Stimulated activated CD4-positive, alpha-beta T cell treated with anti-CD3 and anti-CD28 coated beads, Interleukin-12 subunit alpha, Interleukin-12 subunit beta, amount 100 ng/mL, for 24 hours (primary cell): ENCODE measurements at places on chromosomes 1 and 21.
A peak's percentile ranks its signal among the peaks of the same experiment; 100 is the strongest.

DNA sequence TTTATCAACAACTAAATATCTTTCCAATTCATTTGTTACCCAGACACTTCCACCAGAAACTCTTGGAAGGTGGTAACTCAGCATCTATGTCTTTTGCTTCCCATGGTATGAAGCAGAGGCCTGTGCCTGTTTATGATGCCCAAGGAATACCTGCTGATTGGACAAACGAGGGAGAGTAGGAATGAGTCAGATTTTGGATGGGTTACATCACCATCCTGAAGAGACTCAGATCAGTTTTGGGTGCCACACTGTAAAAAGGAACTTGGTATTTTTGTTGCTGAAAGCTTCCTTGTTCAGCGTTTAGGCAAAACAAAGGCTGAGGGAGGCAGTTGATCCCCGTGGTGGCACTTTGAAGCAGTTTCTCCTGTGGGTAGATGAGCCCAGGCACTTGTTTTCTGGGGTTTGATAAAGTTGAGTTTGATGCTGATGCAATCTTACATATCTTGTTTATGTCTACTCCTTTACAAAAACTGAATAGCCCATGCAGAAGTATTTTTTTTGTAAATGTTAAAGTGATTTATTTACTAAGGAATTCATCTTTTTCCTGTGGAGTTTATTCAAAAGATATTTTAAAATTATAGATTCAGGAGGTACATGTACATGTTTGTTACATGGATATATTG, 26.7 kb upstream of the CYP4X1 start:
- no peak for DNase-seq

DNA sequence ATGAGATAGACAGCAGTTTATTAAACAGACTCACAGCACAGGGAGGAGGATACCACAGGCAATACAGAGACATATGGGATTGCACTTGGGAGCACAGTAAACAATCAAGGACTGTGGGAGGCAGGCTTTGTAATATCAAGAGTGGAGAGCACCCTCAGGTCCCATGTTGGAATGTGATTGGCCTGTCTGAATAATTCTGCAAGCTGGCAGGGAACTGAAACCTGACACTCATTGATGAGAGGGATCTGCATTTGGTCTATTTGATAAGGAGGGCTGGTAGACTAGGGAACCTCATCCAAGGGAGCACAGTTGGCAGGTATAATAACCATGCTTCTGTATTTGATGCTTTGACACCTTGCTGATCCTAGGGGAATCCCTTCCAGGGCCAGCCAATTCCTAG, 69.9 kb upstream of the PRMT6 start:
- DNase-seq, result no peak

DNA sequence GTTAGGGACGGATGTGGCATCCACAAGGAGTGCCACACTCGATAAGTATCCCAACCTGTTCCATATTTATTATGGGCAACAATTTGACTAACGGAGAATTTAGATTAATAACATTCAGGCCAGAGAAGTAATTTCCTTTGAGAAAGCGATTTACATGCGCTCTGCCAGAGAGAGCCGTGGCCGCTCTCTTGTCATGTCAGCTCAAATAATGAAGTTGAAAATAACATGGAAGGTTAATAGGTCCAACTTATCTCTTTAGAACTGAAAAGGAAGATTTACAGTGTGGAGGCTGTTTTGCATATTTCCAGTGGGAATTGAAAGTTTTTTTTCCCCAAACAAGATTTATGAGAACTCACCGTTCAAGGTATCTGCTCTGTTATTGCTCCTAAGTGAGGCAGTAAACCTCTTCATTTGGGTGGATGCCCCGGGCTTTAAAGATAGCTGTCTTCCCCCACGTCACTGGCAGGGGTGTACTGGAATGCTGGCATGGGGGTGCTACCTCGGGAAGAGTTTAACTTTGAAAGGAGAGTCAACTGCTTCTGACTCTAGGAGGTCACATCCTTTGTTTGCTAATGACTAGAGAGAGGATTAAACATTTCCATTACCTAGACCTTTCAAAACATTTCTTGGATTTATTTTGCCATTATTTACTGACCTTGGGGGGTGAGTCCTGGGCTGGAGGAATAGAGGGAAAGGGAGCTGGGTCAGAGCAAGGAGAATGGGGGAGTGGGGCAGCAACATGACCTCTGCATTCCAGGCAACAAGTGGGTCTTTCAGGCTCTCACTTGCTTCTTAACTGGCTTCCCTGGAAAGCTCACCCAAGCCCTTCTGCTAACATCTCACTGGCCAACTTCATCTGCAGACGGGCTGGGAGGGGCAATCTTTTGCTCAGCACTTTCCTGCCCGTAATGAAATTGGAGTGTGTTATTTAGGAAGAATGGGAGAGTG, 204.2 kb downstream of the CAMTA1 start:
- no peak for DNase-seq

DNA sequence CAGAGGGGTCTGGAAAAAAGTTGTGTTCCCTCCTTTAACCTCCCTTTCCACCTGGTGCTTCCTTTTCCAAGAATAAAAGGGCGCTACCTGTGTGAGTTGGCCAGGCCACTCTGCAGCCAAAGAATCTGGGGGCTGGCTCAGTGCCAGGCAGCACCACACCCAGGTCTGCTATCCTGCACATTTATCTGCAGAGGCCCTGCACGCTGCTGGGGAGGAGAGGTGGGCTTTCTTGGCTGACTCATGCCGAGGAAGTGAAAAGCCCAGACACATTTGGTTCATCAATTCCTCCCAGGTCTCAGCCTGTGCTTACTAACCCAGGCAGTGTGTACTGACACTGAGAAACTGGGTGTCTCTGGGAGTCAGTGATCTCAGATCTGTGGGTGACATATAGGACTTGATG, 79.8 kb upstream of the F3 start:
- no peak for DNase-seq

DNA sequence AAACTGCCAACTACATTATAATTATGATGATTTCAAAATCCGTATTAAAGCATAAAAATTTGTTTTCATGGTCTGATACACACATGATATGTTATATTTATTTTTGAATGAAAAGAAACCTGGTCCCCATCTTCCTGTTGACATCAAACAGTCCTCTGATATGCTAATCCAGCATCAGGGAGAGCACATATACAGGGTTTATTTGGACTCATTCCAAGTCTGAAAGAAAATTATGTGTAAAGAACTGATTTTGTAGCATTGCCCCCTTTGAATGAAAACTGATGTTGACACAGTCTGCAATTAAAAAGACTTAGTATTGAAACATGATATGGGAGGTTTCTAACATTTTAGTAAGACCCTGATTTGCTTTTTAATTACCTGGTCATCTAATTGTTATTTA, 119.4 kb downstream of the NEK7 start:
- DNase-seq, result no peak

DNA sequence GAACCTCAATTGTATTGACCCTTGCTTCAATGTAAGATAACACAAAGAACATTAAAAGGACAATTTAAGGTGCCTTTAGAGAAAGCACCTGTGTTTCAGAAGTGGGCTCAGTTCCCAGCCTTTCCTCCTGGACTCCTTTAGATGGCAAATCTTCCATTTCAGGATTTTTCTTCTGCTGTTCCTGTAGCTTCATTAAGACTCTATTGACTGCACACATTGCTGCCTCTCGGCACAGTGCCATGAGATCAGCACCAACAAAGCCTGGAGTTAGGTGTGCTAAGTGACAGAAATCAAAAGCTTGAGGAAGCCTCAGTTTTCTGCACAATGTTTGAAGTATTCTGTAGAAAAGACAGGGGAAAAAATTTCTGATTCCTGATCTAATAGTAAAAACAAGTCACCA, 40.6 kb downstream of the NVL start:
- DNase-seq, result no peak

DNA sequence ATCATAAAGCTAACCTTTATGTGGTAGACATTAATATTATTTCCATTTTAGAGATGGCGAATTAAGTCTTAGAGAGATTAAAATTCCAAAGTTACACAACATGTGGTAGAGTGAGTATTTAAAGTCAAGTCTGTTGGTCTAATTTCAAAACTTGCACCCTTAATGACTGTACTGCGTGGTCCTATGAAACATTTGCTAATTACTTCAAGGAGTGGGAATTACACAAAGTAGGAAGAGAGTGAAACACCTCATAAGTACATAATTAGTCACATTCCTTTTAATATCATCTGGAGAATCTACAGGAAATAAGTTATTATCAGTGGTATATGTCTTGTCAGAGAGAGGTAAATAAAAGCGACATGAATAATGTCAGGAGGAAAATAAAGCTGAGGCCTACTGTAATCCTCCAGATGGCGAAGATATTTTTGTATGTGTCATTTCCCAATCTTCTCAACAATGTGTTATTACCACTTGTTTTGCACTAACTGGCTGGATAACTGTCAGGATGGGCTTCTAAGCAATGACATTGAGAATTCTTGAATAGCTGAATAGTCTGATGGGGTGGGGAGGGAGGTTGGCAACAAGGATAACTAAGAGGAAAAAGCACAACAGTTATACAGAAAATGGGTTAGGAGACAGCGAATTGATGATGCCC, 95.5 kb downstream of the TNFSF18 start:
- no peak for DNase-seq

- no peak for DNase-seq
Measured at GRCh38 chr1:222923506-222923905, 108.7 kb downstream of the DISP1 start.

DNA sequence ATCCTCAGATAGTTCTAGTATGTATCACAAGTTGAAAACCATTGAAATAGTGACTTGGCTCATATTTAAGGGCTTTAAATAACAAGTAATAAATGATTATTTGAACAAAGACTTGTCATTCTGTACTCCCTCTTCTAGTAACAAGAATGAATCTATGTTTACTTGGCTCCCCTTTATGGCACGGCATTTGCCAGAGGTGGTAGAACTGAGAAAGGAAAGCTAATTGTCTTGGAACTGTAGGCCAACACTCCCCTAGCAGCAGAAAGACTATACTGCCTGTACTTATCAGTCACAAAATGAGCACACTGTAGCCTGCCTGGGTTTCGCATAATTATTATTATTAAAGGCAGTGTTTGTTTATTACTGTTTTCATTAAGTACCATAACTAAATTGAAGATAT, 29.6 kb upstream of the SMYD2 start:
- DNase-seq, result no peak

DNA sequence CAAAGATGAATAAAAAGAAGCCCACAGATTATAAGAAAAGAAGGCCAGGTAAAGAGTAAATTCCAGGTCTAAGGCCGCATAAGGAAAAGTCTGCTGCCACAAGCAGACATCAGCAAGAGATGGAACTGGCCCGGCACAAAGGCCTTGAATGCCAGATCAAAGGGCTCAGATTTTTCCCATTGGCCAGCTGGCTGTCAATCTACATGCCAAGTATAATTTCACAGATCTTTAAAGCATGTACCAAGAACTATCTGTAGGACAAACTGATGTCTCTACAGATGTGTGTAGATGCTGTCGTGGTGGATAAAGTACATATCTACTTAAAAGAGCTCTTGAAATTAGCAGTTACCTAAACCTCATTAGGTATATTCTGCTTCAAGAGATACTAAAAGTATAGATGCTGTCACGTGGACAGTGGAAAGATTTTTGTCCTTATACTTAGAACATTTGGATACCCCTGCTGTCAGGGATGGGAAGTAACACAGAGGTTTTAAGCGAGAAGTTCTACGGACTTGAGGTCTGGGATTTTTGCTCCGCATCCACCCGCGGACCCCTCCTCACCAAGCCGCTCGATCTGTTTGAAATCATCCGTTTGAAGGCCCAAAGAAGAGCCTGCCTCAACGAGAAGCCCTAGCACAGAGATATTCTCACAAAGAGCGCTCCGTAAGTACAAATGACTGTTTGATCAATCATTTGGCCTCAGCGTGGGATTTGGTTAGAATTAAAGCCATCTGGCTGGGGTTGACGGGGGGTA, 10.1 kb downstream of the GLIS1 start:
- DNase-seq, result no peak

DNA sequence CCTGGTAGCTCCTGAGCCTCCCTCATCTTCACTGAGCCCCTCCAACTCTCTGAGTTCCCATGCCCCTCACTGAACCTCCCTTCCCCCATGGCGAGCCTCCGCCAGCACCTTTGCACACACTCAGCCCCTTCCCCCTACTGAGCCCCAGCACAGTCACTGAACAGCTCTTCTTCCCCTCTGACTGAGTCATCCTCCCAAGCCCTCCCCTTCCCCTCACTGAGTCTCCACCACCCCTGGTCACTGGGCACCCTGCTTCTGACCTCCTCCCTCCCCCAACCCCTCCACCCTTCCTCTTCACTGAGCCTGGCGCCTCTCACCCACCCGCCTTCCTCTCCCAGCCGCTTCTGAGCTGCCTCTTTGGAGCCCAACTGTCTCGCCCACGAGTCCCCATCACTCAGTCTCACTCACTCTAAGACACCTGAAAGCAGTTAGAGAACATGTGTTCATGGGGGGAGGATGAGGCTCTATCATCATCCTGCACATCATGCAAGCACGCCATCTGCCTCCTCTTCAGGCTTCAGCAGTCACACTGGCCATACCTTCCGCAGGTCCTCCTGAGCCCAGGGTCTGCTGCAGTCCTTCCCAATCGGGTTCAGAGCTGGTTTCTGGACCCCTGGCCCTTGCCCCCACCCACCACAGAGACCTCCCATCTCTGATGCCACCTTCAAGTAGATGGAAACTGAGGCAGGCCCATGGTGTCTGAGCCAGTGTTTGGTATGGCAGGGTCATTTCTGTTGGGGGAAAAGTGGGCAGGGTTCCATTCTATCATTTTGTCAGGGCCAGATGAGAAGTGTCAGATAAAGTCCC, 2.0 kb upstream of the TRNP1 start:
- DNase-seq, result no peak

GRCh38 chr1:210726621-210727020, 397.9 kb downstream of the HHAT start:
- peak; percentile 4 for DNase-seq

DNA sequence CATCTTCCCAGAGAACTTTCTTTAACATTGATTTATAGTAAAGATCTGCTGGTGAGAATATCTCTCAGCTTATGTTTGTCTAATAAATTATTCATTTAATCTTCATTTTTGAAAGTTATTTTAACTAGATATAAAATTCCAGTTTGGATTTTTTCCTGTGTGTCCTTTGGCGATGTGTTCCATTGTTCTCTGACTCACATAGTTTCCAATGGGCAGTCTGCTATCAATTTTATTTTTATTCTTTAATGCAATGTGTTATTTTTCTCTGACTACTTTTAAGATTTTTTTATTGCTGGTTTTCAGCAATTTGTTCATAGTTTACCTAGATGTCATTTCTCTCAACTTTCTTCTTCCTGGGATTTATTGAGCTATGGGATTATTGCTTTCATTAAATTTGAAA, 325.2 kb upstream of the POGK start:
- DNase-seq, result no peak

- peak; percentile 76 for DNase-seq
Measured at GRCh38 chr1:38029685-38030511, 16.7 kb downstream of the POU3F1 start.
